ENCODE measurements at places on chromosomes 6 and 20.

- peak; percentile 67 for DNase-seq
Observed at GRCh38 chr6:25889877-25890853, 16.1 kb upstream of the SLC17A3 start.

GRCh38 chr6:1593286-1593957, 16.3 kb upstream of the FOXC1 start:
- DNase-seq, result no peak

GRCh38 chr6:154594496-154595198, 84.2 kb upstream of the CNKSR3 start:
- no peak for DNase-seq

DNA sequence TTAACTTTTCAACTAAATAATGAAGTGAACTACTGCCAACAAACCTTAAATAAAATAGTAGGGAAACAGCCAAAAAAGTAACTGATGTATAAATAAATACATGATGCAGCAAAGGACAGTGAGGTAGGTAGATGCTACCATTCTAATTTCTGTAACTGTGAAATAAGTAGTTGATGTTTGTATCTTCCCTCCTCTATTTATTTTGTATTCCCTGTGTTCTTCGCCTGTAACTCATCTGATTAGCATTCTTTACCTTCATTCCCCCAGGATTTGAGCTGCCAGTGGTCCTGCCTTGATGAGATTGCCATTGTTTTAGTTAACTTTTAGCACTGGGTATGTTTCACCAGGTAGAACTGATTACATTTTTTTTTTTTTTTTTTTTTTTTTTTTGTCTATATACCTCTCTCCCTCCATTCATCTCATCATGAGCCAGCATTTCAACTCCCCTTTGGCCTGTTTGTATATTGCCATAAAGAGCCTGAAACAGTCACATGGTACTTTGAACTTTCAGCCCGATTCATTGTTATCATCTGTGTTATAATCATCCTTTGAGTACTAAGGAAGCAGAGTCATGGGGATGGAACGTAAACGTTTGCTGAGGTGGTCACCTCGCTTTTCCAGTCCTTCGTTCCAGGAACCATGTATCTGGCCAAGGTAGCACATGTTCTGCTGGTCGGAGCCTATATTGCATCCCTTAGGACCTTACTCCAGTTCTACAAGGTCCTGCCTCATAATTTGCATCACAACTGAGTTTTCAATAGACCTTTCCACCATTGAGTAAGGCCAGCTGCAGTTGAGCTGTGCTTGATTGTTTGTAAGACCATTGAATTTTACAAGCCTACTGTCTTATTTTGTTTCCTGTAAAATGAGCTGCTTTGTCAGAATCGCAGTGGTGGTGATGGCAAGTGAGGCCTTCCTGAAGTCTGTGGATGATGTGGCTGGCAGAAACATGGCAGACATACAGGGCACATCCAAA, 107.6 kb downstream of the JAG1 start:
- DNase-seq, result no peak

DNA sequence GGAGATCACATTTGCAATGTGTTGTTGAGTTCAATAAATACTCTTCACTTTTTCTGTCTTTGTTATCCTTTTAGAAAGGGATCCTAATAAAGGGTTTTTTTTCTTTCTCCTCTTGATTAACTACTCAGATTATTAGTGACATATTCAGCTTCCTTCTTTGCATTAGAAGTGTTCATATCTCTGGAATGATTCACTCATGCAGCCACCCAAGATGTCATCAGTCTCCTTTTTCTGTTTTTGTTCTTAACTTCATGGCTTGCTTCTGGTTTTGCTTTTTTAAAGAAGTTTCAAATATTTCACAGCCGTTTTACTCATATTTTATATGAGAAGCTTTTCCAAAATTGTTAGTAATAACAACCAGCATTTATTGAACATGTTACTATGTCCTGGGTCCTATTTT, 187.6 kb downstream of the TMEM242 start:
- DNase-seq, result no peak

- DNase-seq, result peak; percentile 71
Observed at GRCh38 chr6:45900808-45901752, 114.6 kb downstream of the CLIC5 start.

DNA sequence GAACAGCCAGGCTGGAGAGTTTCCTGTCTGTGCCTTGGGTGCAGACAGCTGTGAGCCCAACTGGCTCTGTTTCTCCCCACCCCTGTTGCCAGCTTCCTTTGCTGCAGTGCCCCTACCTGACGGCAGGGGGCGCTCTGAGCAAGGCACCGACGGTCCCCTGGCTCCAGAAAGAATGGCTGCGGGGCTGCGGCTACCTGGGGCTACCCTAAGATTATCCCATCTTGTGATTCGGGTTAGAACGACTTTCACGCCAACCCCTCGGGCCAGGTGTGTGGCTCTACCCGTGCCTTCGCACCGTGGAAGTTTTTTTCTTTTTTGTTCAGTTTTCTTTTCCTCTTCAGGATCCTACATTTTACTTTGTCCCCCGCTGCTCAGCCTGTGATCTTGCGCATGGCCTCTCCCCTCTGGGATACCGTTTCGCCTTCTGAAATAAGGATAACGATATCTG, 33.4 kb upstream of the AAR2 start:
- peak; percentile 58 for DNase-seq

DNA sequence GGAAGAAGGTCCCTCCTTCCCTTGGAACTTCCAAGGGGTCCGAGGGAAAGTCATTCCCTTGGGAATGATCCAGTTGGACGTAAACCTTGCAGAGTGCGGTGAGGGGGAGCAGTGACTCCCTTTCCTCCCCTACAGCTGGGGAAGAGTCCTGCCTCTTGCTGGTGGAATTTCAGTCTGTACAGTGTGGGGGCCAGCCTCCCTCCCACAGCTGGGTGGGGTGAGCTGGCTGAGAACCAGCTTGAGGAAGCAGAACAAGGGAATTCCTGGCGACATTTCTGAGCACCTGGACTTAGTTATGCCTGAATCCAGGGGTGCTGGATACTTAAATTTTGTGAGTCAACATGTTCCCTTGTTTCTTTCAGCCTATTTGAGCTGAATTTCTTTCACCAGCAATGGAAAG, 152.0 kb downstream of the ANKRD60 start:
- DNase-seq, result no peak

GRCh38 chr6:155882527-155883333, 427.1 kb upstream of the NOX3 start:
- peak; percentile 31 for DNase-seq

DNA sequence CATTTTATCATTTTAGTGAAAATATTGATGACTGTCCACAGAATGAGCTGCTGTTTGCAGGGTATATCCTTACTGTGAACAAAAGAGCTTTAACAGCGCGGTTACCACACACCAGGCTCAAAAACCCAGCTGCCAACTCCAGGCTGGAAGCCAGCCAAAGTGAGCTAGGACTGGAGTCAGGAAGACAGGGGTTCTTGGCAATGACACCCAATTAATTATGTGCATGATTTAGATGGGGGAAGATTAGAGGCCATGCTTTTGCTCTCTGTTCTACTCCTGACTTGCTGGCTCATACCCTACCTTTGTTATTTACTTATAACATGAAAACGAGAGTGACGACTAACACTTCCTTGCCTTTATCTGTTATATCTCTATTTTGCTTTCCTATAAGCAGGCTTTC, 128.9 kb upstream of the SHLD1 start:
- peak; percentile 91 for DNase-seq

DNA sequence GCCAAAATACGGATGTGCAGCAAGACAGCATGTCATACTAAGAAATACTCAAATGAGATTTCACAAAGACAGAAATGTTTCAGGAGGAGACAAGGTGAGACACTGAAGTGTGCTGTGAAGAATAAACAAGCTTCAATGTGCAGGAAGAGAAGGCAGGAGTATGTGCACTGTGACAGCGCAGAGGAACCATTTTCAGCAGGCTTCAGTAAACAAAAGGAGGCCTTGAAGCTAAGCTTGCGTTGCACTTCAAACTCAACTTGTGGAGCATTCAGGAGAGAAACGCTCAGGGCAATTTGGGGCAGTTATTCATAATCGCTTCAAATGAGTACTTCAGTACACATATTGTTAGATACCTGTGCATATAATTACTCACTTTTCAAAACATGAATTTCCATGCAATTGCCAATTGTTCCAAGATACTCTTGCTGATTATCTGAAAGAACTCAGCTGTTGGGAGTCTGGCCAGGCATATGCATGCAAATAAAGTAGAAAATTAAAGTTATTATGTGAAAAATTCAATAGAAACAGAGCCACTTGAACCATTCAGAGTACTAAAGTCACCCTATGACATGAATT, 234.2 kb upstream of the OPRM1 start:
- no peak for DNase-seq

DNA sequence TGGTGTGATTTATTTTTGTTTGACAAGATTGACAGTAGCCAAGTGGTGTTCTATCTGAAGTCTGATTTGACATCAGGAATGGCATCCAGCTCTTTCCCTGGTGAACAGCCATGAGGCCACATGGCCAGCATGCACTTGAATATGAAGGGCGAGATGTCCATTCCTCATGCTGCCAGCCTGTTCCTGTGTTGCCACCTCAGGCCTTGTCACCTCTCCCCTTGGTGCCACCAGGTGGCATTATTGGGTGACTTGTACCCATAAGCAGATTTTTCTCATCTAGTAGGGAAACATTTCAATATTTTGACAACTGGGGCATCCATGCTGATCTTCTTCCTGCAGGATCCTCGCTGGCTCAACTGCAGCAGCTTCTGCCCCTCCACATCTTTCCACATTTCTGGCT, 199.1 kb downstream of the ERMARD start:
- peak; percentile 14 for DNase-seq

- DNase-seq, result peak; percentile 26
Observed at GRCh38 chr20:57433657-57434389, 42.6 kb downstream of the RBM38 start.

DNA sequence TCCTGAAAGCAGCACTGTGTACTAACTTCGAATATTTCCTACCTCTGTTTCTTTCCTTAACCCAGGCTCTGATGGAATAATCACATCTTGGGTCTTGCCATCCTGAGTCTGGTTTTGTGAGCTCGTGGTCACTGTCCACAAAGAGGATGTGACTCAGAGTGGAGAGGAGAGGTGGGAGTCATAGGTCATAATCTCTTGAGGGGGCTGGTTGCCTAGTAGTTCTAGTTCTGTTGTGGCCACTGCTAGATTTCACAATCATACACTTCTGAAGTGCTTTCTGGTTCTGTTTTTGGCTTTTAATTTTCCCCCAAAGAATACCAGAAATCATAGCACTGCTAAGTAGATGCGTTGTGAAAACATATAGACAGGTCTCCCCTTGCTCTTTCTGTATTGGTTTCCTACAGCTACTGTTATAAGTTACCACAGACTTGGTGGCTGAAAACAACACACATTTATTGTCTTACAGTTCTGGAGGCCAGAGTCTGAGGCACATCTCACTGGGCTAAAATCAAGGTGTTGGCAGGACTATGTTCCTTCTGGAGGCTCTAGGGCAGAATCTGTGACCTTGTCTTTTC, 102.8 kb downstream of the NRSN1 start:
- DNase-seq, result peak; percentile 85

DNA sequence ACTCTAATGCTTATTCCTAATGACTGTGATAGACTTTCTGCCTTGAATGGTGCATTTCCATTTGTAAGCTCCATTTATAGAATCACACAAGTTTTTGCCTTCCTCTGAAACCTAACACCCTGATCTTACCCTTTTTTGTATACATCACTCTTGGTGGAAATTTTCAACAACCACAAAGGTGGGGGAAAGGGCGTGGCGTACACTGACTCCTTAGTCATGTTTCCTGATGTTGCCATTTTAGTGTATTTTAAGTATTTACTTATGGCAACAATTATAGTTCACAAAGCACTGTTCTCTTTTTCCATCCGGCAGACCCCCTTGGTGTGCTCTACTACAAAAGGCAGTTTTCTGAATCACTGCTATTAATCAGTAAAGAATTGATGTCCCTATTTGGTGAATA, 92.0 kb downstream of the ATXN1 start:
- DNase-seq, result peak; percentile 89

DNA sequence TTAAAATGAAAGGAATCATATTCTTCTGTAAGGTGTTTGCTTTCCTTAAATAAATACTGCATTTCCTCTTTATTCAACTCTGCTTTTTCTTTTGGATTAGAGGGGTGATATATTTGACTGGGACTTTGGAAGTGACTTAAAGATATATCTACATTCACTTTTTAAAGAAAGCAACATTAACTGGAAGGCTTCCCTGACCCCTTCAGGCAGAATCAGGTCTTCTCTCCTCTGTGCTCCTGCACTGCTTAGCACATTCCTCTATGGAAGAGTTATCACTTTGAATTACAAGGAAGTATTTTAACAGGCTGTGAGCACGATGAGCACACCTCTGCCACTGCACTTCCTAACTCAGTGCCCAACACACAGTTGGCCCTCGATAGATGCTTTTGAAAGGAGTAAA, 59.2 kb upstream of the POU3F2 start:
- peak; percentile 27 for DNase-seq

- DNase-seq, result peak; percentile 16
Observed at GRCh38 chr6:52065621-52066020, 21.8 kb downstream of the PKHD1 start.

DNA sequence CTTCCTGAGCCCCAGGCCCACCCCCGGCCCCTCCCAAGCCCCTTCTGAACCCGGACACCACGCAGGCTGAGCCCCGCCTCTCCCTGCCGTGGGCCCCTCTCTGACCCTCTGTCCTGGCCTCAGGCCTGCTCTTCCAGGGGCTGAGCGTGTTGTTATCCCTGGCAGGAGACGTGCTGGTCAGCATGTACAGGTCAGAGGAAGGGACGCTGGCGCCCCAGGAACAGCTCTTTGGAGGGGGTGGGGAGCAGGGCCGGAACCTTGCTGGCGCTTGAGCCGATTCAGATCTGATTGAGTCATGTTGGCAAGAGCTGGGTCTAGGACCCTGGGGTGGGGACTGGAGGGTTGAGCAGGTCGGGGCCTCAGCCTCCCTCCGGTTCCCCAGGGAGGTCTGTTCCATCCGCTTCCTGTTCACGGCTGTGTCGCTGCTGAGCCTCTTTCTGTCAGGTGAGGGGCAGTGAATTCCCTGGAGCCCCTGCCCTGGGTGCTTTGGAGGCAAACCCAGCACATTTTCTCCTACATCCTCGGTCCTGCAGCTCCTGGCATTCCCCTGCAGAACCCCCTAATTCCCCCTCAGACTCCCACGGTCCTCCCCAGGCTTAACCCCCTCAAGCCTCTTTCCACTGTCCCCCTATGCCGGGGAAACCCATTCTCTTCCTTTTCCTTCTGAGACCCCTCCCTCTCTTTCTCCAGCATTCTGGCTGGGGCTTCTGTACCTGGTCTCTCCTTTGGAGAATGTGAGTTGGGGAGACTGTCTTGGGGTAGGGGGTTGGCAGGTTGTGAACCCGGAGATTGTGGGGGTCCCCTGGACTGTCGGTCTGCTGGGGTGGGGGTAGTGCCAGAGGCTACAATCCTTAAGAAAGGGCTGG, 2.0 kb downstream of the SPAG4 start:
- peak; percentile 99 for DNase-seq

GRCh38 chr6:120211955-120212792, 862.6 kb upstream of the MAN1A1 start:
- peak; percentile 46 for DNase-seq

GRCh38 chr6:79168695-79168980, 65.8 kb downstream of the HMGN3 start:
- peak; percentile 31 for DNase-seq
